ENCODE measurements at places on chromosomes 4 and X.

DNA sequence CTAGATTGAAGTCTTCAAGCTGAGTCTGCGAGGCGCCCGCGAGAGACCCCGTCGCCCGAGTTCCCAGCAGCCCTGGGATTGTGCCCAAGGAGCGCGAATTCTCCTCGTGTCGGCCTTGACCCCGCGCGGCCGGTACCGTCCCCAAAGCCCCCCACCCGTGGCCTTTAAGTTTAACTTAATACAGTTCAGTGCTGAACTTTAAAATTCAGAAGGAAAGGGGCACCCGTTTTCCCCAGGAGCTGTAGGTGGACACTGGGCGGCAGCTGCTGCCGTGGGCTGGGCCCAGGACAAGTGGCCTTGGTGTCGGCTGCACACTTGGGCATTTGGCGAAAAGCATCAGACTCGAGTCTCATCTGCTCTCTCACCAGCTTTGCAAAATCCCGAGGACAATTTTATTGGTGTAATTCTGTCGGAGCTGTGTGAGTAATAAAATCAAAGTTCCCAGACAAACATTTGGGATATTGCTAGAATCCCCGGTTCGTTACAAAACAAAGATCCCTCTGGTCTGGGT lies 634 bp downstream of the CWH43 start:
- DNase-seq = no peak

DNA sequence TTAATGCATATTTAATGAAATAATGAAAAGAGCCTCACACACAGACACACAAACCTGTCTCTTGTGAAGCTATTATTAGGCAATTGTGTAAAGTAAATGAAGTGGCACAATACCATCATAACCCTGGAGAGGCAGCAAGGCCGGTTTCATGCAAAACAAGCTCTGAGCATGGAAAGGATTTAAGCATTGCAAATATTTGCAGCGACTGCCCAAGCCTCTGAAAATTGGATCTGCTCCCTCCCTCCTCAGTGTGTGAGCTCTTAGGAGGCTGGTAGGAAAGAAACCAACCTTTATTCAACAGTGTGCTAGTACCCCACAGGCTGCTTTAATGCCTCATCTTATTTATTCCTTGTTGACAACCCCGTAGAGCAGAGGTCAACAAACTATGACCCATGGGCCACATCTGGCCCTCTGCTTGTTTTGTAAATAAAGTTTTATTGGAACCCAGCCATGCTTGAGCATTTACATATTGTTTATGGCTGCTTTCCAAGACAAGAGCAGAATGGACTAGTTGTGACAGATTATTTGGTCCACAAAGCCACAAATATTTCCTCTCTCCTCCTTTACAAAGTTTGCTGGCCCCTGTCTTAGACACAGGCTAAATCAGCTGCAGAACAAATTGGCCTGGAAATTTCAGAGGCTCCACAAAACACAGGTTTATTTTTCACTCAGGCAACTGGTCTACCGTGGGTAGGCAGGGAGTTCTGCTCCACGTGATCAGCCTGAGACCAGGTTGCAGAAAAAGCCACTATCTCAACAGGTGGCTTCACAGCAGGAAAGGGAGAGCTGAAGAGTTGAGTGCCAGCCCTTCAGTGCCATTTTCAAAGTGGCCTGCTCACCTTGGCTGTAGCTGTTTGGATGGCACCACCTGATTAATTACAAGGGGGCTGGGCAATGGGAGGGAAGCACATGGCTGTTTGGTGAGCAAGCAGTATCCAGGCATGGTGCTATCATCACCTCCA lies 16.8 kb downstream of the RS1 start:
- DNase-seq = no peak

GRCh38 chr4:87114245-87115062 lies 106.0 kb downstream of the KLHL8 start:
- DNase-seq = no peak

- DNase-seq = peak; percentile 40
Measured at GRCh38 chrX:23554304-23554703, 113.0 kb upstream of the PRDX4 start.

- no peak for DNase-seq
Measured at GRCh38 chr4:162921178-162921785, 245.4 kb downstream of the NAF1 start.

GRCh38 chrX:69505772-69506616 lies 1.9 kb downstream of the NALF2 start:
- DNase-seq = no peak

GRCh38 chrX:42686296-42686695 lies 91.7 kb downstream of the PPP1R2C start:
- DNase-seq = no peak

- DNase-seq = no peak
Measured at GRCh38 chrX:153449368-153450113, 3.7 kb upstream of the TREX2 start.

DNA sequence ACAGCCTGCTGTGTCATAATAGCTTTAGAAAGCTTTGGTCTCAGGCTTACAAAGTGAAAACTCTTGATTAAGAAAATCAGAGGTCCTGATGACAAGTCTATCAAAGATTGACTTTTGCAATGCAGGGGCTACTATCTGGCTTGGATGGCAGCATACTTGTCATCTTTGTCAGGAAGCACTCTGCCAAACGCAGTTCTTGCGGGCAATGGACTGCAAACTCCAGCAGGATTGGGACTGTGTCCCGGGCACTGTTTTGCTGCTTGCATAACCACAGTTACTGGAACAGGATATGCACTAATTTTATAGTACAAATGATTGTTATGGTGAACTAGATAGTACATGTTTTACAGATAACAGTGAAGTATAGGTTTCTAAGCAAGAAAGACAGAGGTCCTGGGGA lies 185.6 kb downstream of the IQCM start:
- no peak for DNase-seq

DNA sequence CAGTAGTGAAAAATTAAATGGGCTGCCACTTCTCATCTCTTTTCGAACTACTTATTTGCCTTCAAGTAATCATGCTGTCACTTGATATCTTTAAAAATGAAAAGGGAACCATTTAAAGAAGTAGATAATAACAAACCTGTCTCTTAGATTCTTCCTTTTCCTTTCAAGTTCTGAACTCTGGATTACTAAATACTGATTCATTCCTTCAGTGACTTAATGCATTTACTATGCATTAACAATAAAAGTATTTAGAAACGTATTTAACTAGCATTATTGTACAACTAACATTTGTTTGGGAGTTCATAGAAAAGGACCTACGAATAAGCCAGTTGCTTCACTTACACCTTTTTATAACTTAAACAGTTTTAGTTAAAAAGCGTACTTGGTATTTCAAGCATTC lies 61.1 kb upstream of the RAB33B start:
- DNase-seq = no peak

DNA sequence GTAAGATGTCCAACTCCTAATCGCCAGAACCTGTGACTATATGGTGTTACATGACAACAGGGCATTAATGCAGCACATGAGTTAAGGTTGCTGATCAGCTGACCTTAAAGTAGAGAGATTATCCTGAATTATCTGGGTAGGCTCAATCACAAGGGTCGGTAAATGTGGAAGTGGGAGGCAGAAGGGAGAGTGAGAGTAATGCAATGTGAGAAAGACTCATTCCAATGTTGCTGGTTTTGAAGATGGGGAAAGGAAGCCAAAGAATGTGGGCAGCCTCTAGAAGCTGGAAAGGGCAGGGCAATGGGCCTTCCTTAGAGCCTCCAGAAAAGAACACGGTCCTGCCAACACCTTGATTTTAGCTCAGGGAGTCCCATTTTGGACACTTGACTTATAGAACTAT lies 67.4 kb downstream of the STX18 start:
- no peak for DNase-seq

GRCh38 chrX:41561045-41561444 lies 113.9 kb downstream of the NYX start:
- DNase-seq = no peak

DNA sequence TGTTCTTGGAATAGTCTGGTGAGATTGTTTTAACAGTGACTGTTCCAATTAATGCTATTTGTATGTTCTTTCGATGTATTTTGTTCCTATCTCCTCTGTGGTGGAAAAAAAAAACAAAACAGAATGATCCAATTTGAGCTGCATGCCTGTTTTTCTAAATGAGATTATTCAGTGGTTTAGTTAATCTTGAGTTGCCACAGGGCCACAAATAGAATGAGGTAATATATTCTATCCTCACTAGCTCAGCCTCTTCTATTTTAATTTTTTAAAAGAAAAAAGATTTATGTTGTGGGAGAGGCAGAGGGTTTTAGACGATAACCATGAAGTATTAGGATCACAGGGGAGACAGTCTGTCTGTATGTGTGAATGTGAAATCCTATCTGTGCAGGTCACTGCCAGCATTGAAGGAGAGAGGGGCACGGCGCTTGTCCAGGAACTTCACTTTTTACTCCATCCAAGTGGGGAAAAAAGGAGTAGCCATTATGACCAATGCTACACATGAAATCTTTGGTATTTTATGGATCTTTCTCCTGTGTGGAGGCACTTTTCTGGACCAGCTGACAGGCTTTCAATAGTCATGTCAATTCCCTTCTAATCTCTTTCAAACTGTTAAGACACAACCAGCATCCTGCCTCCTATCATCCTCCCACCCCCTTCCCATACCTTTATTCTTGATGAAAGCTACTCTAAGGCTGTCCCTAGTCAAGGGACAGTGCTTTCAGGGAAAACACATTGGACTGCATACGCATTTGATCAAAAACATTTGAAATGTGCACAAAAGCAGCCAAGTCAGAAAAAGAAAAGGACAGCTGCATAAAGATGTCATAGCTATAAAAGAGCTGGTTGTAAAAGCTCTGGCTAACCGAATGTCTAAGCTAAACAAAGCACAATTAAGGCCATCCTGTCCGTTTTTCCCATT lies 1063.8 kb upstream of the INTU start:
- DNase-seq = no peak

DNA sequence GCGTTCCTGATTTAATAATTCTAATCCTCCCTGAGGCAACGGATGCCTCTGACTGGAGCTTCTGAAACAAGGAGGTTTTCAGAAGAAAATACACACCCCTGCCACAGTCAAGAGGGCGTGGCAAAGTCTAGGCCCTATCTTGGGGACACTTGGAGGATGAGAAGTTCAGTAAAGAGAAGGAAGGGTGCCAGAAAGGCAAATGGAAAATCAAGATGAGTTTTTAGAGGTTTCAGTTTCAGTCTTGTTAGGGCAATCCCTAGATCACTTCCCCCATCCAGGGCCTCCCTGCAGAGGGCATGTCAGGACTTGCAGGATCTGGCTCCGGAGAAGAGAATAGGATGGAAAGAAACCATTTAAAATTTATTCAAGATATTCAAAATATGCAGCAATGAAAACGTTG lies 28.5 kb upstream of the FGF2 start:
- no peak for DNase-seq

GRCh38 chr4:119728692-119729593 lies 100.3 kb upstream of the PDE5A start:
- no peak for DNase-seq

DNA sequence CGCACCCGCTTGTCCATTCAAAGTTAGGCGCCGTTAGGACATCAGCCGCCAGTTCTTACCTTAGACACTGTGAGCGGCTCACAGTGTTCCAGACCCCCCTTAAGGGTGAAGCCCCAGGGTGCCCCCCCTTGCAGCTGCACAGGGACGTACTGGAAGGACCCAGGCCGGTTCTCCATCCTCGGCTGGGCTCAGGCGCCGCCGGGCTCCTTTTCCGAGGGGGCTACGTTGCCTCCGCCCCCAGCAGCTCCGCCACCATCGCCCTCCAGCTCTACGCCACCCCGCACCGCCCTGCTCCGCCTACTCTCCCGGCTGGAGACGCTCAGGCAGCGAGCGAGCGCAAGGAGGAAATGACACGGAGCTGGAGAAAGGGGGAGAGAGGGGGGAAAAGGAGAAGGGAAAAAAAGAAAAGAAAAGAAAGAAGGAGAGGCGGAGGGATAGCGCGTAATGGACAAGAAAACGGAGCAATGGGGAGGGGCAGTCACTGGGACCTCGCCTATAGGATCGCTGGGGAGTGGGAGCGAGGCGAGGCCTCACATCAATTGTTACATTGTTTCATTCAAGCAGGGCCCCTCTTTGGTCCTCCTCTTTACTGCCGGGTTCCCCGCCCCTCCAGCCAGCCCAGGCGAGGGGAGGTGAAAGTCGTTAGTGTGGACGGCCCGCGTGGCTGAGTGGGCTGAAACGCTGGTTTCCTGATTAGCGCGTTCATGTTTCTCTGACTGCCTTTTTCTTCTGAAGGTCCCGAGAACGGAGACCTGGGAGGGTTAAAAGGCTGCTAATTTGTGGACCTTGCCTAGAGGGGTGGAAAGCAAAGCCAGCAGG lies at the start of gene SHROOM4:
SHROOM4 (minus strand) TSS at position 352 of the 819 bp plus-strand sequence; CDS start at position 176, 176 bp downstream.
- no peak for DNase-seq

DNA sequence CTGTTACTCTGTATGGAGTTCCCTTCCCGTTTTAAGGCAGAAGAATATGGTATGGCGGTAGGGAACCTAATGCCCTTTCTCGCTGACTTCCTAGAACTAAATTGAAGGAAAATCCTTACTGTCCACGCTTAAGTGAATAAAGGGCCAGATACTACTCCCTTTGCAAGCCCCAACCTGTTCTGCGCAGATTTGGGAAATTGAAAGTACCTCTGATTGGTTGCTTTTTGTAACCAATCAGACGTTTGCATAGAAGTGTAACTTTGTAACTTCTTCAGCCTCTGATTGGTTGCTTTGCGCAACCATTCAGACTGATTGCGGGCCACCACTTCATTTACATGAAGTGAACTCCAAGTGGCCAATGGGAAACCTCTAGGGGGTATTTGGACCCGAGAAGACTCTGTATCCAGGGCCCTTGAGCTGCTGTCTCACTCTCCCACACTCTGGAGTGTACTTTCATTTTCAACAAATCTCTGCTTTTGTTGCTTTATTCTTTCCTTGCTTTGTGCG lies 1.2 kb upstream of the TMEM33 start:
- DNase-seq = no peak

DNA sequence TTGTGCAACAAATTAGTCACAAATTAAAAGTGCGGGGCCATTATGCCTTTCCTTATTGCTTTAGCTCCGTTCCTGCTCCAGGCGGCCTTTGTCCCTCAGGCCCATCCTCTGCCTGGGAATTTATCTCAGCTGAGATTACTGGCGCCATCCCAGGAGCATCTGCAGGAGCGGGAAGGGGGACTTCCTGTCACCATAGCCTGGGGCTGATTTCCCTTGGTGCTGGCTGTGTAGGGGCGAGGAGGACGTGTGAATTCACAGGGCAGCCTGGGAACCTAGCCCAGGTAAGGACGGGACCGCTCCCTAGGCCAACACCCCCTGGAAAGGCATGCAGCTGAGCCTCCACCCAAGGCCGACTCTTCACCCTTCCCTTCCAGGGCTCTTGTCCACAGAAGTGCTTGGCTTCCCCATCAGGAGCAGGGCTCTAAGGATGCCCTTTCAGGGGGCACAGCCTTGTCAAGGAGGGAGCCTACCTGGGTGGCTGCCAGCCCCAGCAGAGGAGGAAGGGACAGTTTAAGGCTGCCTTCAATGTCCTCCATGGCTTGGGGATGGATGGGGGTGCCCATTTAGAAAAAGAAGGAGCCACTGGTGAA lies 72.6 kb upstream of the NKX1-1 start:
- DNase-seq = no peak

GRCh38 chr4:110275871-110276270 lies 77.5 kb upstream of the ELOVL6 start:
- DNase-seq = no peak

DNA sequence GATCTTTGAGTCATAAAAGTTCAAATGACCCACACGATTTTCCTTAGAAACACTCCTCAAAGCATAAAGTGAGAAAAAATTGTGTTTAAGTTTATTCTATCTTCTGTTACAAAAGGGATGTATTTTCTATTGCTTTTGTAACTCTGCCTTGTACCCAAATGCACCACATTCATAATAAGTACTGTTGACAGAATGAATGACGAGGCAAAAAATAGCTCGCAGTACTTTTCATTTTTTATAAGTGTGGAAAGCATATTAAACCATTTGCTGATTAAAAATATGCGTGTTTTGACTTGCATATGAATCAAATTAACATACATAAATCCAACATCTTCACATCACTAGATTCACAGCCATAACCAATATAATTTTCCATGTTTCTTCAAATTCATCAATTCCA lies 11.2 kb upstream of the TSPAN5 start:
- no peak for DNase-seq

Measured in NCI-H1092 (cell line).